ENCODE measurements at places on chromosomes 6 and 20. TPM values are rescaled to one million over a fixed set of nuclear protein-coding genes. Genes with fewer than 3 reads are reported as not detected.

Gene PRND
- total RNA-seq, result not detected

Gene UST
- not detected for total RNA-seq

Gene YTHDF1
- 42.4 TPM for total RNA-seq

Gene RIPPLY2
- total RNA-seq, result not detected

Gene GPX5
- not detected for total RNA-seq

Gene DNAH8
- total RNA-seq, result 2.9 TPM

Gene ZBTB24
- total RNA-seq, result 8.5 TPM

Gene STK35
- 10.5 TPM for total RNA-seq

Measured in K562 (cell line).